ENCODE measurements at places on chromosomes 2 and 18.

DNA sequence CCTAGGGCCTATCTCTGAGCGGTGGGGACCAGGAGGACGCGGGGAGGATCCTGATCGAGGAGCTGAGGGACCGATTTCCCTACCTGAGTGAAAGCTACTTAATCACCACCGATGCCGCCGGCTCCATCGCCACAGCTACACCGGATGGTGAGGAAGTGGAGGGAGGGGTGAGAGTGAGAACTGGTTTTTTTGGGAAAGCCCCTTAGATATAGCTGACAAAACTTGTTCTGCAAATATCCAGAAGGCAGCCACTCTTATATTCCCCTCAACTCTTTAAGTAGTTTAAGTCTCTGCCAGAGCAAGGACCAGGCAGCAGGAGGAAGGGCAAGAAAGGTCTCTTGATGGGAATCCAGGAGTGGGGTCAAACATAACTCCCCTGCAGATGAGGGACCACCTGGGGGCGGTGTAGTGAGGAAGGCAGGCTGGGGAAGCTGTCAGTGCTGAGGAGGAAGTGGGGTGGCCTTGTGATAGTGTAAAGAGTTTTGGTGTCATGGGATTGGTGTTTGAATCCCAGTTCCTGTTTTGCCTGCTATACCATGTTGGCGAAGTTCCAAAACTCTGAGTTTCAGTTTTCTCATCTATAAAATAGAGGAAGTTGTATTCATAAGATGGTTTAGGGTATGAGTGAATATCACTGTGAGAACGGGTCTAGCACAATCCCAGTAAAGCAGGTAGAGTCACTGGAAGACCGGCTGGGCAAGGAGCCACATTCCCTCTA is 3.4 kb downstream of the NAGK start:
- DNase-seq = no peak

- DNase-seq = no peak
These were observed 245.4 kb upstream of the MEIS1 start for GRCh38 chr2:66189553-66189952.

GRCh38 chr18:47100212-47100831 is 50.0 kb downstream of the HDHD2 start:
- DNase-seq = peak; percentile 39

GRCh38 chr2:216987252-216987821 is 127.5 kb upstream of the TNP1 start:
- DNase-seq = no peak

GRCh38 chr18:6044773-6045172 is 149.5 kb upstream of the TMEM200C start:
- DNase-seq = no peak

- no peak for DNase-seq
These were observed 15.1 kb downstream of the IL1R2 start for GRCh38 chr2:102006886-102007278.
